ENCODE measurements at places on chromosomes 12 and 14.

GRCh38 chr12:80162177-80162576 lies 62.8 kb downstream of the OTOGL start:
- DNase-seq, result no peak

DNA sequence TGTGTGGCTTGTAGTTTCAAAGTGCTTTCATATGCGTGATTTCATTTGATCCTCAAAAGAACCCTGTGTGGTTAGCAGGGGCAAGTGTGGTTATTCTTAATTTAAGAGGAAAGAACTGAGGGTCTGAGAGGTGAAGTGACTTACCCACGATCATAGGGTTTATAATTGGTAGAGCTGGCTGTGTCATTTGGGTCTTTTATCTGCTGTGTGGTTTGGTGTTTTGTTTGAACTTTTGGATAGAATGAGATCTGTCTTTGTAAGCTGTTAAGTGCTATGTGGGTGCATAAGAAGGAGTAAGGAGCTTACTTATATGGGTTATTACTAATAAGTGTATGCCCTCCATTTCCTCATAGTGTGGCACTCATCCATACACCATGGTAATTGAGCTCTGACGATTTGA lies 190.0 kb downstream of the CACNA1C start:
- DNase-seq, result no peak

DNA sequence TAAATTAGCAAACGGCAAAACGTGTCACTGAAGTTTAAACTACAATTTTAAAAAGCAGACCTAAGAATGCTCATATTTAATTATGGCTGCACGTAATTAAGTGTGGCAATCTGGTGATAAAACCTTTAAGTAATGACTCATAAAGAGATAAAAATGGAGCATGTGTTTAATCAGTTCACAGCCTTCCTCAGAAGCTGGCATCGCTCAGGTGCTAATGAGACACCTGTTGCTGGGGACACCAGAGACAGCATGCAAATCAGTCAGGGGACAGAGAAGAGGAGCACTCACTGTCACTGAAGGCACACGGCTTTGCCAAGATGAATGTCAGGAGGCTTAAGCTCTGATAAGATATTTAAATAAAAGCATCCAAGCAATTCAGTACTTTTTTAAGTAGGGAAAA lies 840.3 kb downstream of the GALC start:
- no peak for DNase-seq

- DNase-seq, result no peak
Measured at GRCh38 chr12:68497702-68498101, 113.0 kb upstream of the RAP1B start.

- no peak for DNase-seq
Measured at GRCh38 chr14:22974530-22975313, 7.6 kb downstream of the AJUBA start.

- DNase-seq, result no peak
Measured at GRCh38 chr12:124651516-124652273, 84.3 kb upstream of the NCOR2 start.

GRCh38 chr12:53042607-53043454 lies 7.0 kb upstream of the TNS2 start:
- DNase-seq, result no peak

Data from activated T-helper 1 cell treated with anti-CD3 and anti-CD28 coated beads, Interleukin-2, amount 50 U/mL, for 16 hours (primary cell).